CD4-positive, CD25-positive, alpha-beta regulatory T cell (primary cell): ENCODE measurements at places on chromosomes 5 and 9.

DNA sequence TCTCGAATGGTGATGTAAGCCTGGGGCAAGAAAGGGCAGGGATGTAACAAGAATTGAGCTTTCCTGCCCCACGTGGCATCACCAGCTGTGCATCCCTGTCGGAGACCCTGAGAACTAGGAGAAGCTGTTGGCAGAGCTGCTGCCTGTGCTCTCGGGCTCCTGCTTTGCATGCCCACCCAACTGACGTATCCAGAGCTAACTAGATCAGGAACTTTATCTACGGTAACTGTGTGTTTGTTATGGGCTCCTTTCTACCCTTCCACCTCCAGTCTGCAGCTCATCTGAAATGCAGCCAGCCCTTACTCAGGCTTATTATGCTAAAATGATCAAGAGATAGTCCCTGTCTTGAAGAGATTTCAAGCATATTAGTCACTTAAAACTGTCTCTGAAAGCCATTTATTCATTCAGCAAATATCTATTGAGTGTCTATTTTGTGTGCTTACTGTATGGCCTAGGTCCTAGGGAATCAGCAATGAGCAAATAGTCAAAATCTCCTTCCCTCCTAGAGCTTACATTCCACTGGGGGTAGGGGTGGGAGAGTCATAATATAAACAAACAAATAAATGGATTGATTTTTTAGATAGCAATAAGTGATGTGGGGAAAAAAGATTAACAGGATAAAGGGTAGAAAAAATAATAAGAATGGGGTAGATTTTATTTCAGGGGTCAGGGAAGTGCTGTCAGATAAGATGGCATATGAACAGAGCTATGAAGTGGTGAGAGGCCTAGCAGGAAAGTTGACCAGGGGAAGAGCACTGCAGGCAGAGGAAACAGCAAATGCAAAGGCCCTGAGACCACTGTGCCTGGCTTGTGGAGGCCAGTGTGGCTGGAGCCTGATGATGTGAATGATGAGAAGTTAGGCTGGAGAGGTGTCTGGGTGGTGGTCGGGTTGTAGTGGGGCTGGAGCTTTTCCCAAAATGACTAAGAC lies 118.2 kb downstream of the GALNT10 start:
- peaks cover 3% of the 10 kb centered on the region for H3K36me3 ChIP-seq
- H3K27ac ChIP-seq = no peak overlapping the region
- H3K27me3 ChIP-seq = no peaks in the 10 kb centered on the region
- no peak for DNase-seq
- no peak overlapping the region for H3K4me3 ChIP-seq
- H3K4me1 ChIP-seq = no peaks in the 10 kb centered on the region

GRCh38 chr9:16710888-16711287 lies 159.6 kb downstream of the BNC2 start:
- no peak overlapping the region for H3K27ac ChIP-seq
- no peaks in the 10 kb centered on the region for H3K36me3 ChIP-seq
- no peaks in the 10 kb centered on the region for H3K27me3 ChIP-seq
- H3K4me3 ChIP-seq = no peak overlapping the region
- H3K4me1 ChIP-seq = no peaks in the 10 kb centered on the region

DNA sequence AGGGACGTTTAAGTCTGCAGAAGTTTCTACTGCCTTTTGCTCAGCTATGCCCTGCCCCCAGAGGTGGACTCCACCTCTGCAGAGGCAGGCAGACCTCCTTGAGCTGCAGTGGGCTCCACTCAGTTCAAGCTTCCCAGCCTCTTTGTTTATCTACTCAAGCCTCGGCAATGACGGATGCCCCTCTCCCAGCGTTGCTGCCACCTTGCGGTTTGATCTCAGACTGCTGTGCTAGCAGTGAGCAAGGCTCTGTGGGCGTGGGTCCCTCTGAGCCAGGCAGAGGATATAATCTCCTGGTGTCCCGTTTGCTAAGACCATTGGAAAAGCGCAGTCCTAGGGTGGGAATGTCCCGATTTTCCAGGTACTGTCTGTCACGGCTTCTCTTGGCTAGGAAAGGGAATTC lies 2188.5 kb upstream of the WWC1 start:
- no peak overlapping the region for H3K4me3 ChIP-seq
- H3K36me3 ChIP-seq = no peaks in the 10 kb centered on the region
- DNase-seq = no peak
- no peak overlapping the region for H3K27ac ChIP-seq

GRCh38 chr5:173056783-173057061 lies 570 bp downstream of the CREBRF start:
- peak overlapping the region; percentile 98 for H3K27ac ChIP-seq
- peaks cover 31% of the 10 kb centered on the region for H3K4me1 ChIP-seq
- H3K36me3 ChIP-seq = peaks cover 5% of the 10 kb centered on the region
- no peak for DNase-seq

DNA sequence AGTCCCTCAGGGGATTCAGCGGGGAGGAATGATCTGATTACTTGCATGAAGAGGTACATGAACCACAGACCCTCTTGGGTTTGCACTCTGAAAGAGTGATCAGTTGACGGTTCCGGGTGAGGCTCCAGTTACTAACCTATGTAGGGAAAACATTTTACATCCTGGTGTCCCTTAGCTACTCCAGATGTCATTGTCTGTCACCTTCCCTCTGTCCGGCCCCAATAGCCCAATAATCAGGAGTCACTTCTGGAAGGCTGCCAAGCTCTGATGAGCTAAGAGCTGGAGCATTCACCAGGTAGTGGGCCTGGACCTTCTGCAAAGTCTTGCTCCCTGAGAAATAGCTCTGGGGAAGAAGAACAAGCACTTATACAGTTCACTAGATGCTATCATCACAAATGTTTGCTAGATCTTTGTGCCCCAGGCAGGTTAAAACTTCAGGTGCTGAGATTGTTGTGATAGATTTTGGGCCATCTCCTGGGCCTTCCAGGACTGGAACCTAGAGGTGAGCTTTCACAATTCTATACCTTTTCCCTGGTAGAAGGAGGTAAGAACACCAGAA lies 64.5 kb downstream of the ENTREP1 start:
- no peak overlapping the region for H3K4me3 ChIP-seq
- DNase-seq = no peak
- no peak overlapping the region for H3K27ac ChIP-seq
- H3K36me3 ChIP-seq = no peaks in the 10 kb centered on the region

GRCh38 chr9:137113385-137114159 lies 961 bp downstream of the DPP7 start:
- H3K27ac ChIP-seq = no peak overlapping the region
- no peaks in the 10 kb centered on the region for H3K27me3 ChIP-seq
- peak; percentile 56 for DNase-seq
- no peak overlapping the region for H3K4me3 ChIP-seq

GRCh38 chr5:10886497-10886896 lies 125.5 kb upstream of the DAP start:
- DNase-seq = no peak
- no peaks in the 10 kb centered on the region for H3K27me3 ChIP-seq

DNA sequence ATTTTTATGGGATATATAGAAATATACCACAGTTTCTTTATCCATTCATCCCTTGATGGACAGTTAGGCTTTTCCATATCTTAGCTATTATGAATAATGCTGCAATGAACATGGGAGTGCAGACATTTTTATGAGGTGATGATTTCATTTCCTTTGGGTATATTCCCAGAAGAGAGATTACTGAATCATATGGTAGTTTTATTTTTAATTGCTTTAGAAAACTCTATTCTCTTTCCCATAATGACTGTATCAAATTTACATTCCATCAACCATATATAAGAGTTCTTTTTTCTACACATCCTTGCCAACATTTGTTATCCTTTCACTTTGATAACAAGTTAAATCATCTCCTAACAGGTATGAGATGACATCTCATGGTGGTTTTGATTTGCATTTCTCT lies 821.6 kb downstream of the TLE1 start:
- no peak overlapping the region for H3K27ac ChIP-seq
- no peaks in the 10 kb centered on the region for H3K4me1 ChIP-seq
- no peaks in the 10 kb centered on the region for H3K36me3 ChIP-seq
- DNase-seq = no peak
- H3K27me3 ChIP-seq = no peaks in the 10 kb centered on the region

DNA sequence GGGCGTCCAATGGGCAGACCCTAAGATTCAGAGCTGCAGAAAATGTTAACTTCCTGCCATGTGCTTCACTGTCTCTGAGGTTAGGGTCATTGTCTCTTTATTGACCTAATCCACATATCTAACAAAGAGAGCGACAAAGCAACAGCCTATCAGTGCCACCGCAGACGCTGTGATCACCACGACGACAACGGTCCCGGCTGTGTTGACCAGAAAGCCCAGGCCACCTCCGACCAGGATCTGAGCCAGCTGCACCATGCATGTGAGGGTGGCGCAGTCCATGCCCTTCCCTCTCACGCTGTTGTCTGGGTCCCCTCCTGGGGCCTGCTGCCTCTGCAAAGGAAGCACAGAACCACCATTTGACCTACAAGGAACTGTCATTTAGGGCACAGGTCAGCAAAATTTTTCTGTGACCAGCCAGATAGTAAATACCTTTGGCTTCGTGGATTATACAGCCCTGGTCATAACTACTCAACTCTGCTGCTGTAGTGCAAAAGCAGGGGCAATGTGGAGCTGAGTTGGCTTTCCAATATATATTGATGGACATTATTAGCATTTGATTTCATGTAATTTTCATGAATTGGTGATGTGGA lies 8.5 kb downstream of the RXFP3 start:
- no peaks in the 10 kb centered on the region for H3K4me1 ChIP-seq
- H3K27me3 ChIP-seq = peaks cover 7% of the 10 kb centered on the region
- no peak for DNase-seq
- H3K27ac ChIP-seq = no peak overlapping the region

DNA sequence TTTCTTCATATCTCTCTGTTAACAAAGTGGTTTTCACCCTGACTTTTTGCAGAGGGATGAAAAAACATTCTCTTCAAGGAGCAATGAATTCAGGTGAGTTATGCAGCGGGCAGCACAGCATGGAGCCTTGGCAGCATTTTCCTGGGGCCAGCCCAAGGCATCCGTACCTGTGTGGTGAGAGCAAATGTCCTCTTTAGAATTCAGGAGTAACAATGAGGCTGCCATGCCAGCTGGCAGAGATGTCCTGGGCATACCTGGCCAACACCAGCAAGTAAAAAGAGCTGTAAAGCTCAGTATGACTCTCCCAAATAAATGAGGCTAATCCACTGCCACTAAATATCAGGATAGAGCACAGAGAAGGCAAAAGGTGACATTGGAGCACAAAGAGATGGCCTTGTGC lies 277.6 kb upstream of the TRPC7 start:
- no peaks in the 10 kb centered on the region for H3K4me1 ChIP-seq
- H3K36me3 ChIP-seq = no peaks in the 10 kb centered on the region
- no peak overlapping the region for H3K4me3 ChIP-seq
- DNase-seq = no peak
- no peak overlapping the region for H3K27ac ChIP-seq
- no peaks in the 10 kb centered on the region for H3K27me3 ChIP-seq
